MM.1S (cell line): ENCODE measurements at places on chromosomes 7 and 10.
A peak's percentile ranks its signal among the peaks of the same experiment; 100 is the strongest.

- DNase-seq = no peak
Measured at GRCh38 chr7:81367326-81367931, 402.4 kb downstream of the HGF start.

DNA sequence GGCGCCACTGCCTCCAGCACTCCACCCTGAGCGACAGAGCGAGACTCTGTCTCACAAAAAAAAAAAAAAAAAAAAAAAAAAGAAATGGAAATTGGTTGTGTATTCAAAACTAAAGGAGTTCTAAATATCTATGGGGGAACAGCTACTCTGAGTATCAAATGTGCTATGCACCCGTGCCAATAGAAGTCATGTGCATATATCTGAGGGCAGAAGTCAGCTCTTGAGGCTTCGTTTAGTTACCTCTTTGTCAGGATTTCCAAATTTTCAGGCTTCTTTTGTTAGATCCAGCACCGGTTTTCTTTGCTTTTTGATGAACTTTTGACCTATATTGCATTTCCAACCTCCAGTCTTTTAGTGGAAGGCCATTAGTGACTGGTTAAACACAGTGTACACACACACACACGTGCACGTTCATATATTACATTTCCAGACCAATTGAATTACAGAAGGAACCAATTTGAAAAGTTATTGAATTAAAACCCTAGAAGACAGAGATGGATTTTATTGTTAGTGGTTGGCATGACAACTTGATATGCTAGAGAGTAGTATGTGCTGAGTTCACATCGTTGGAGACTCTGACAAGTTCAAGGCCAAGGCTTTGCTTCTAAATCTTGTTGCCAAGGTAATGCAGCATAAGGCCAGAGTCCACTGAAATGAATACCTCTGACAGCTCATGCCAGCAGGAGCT, 33.1 kb upstream of the ADD3 start:
- DNase-seq = no peak

DNA sequence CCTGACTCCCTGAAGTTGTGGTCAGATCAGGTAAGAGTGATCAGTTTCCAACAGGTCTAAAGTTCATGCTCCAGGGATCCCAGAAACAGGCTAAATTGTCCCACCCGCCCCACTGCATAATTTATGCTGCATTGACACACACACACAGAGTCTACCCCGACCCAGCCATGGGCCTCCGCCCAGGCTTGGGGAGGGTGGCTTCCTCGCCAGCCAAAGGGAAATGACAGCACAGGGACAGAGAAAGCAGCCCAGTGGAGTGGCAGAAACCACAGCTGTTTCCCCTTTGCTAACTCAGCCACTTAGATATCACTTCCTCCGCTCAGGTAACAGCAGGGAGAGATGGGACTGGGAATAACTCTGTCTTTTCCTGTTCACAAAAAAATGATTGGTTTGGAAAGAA, 9.4 kb downstream of the SH3PXD2A start:
- peak; percentile 64 for DNase-seq

DNA sequence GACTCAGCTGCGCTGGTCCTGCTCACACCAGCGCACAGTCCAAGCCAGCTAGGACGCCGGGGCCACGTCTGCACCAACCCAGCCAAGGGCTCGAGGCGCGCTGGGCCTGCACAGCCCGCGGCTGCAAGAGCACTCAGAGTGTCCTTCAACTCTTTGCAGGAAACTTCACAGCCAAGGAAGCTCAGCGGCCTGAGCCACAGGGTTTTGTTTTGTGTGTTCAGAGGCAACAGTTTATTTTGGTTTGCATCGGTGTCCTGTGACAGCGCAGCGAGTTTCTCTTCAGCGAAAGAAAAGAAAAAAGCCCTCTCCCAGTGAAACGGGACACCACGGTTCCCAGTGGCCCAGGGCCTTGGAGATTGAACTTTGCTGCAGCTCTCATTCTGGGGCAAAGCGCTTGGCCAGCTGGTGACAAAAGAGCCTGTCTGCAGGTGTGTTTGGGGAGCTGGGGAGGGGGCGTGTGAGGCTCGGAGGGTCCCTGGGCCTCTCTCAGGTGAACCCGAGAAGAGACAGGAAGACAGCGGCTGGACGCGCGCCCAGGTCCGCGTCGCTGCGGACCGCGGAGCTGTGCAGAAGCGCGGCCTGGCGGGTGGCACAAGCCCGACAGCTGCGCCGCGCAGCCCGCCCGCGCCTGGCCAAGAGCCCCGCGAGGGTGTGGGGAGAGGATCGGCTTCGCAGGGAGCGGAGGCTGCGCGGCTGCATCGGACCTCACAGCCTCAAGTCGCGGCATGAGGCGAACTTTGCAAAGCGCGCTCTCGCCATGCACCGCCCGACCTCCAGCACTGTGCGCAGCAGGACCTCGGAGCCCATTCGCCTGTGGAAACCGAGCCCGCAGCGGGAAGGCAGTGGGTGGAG, 922 bp downstream of the CXCL12 start:
- DNase-seq = no peak

GRCh38 chr7:18895456-18895855, 222.0 kb downstream of the TWIST1 start:
- DNase-seq = no peak

DNA sequence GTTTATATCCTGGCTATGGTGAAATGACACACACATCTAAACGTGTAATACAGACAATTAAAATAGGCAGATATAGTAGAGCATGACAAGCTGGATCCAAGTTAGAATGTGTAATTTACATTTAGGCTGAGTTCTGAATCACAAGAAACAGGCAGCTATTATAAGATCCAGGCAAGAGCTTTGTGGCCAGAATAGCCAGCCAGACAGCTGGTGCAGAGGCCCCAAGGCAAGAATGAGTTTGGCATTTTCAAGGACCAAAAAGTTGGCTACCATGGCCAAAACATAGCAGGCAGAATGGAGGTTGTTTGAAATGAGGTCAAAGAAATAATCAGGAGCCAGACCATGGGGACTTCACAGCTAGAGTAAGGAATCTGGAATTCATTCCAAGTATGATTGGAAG, 281.7 kb downstream of the MTERF1 start:
- no peak for DNase-seq

GRCh38 chr10:62186999-62187675, 81.5 kb downstream of the RTKN2 start:
- DNase-seq = no peak

DNA sequence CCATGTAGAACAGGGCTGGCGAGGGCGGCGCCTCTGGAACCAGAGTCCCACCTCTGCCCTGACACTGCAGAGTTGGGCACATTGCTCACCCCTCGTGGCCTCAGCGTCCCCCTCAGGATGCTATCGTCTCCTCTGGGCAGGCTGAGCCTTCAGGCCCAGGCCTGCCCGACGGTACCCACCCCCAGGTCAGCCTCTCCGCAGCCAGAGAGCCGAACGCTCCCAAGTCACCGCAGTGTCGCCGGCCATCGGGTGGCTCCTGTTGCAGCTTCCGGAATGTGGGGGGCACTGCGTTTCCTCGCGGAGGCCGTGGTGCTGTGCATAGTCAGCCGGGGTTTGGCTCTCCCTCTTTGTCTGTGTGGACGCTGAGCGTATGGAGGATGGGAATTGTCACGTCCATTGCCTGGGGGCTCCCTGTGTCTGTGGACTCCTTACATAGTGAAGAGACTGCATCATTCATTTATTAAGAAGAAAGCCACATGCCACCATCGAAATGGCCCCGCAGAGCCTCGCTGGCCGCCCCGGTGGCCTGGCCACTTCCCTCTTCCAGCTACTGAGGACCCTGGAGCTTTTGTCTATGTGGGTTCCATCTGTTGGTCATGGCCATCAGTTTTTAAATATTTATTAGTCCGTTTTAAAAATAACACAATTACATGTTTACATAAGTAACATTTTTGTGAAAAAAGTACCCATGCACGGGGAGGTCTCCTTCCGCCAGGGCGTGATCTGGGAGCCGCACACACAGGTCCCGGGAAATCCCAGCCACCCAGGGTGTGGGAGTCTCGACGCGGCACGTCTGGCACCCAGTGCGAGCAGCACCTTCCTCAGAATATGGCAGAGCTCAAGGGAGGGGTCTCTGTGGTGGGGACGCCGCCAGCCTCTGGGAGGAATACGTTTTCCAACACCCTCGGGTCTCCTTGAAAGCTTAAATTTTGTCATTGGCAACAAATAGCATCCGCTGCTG, 15.6 kb downstream of the NKX6-2 start:
- DNase-seq = no peak

DNA sequence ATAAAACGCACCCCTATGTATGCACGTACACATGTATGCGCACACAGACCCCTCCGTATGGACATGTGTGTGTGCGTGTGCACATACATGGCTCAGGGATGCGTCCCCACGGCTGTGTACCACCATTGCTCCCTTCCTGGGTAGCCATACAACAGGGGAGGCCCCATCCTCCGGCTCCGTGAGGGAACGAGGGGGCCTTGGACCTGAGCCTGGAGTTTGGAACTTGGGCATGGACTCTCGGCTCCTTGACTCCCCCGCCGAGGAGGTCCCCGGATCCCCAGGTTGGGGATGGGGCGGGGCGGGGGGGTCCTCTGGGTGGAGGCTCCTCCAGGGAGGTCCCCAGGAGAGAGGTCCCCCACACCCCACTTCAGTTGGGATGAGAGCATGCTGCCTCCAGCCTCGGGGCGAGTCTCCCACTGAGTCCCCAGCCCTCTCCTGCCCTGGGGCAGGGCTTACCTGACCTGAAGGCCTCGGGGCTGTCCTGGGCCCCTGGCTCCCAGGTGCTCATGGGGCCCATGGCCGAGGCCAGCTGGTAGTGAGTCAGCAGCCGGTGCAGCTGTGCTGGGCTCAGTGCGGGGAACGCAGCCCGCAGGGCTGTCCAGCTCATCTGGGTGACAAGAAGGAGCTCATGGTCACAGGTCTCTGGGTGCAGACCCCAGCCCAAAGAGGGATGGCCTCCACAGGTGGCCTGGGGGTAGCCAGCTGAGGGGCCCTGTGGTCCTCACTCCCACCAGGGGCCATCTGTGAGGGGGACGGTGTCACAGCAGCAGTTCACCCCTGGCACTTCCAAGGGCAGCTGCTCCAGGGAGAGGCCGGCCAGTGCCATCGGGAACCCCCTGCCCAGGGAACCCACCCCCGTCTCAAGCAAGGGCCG, 29.9 kb downstream of the AP5Z1 start:
- no peak for DNase-seq

DNA sequence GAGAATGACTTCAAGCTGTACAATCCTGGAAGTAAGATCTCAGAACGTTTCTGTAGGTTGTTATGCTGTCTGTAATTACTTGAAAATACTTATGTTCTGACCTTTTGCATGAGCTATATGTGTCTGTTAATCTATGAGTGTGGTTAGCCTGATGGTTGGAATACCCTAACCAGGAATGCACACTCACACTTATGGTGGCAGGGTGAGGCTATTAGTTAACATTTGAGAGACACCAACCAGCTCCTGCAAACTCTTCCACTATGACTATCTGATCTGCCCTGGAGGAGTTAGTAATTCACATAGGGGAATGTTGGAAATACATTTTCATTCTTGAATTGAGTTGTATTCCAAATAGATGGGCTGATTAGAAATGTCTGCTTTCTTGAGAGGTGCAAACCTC, 450.3 kb downstream of the INHBA start:
- no peak for DNase-seq

- no peak for DNase-seq
Measured at GRCh38 chr10:99631496-99631895, 11.3 kb upstream of the SLC25A28 start.

DNA sequence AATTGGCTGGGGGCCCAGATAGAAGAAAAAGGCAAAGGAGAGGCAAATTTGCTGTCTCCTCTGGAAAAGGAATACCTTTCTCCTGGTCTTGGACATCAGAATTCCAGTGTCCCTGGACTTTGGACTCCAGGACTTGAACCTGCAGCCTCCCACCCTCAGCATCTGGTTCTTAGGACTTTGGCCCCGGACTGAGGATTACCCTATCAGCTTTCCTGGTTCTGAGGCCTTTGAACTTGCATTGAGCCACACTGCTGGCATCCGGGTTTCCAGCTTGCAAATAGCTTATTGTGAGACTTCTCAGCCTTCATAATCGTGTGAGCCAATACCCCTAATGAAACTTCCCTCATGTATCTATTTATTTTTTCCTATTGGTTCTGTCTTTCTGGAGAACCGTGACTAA, 68.3 kb downstream of the DNAH11 start:
- DNase-seq = no peak

GRCh38 chr7:100687751-100688300, 6.2 kb downstream of the GIGYF1 start:
- no peak for DNase-seq

GRCh38 chr10:38605153-38605661, 511.1 kb downstream of the ZNF37A start:
- DNase-seq = no peak

DNA sequence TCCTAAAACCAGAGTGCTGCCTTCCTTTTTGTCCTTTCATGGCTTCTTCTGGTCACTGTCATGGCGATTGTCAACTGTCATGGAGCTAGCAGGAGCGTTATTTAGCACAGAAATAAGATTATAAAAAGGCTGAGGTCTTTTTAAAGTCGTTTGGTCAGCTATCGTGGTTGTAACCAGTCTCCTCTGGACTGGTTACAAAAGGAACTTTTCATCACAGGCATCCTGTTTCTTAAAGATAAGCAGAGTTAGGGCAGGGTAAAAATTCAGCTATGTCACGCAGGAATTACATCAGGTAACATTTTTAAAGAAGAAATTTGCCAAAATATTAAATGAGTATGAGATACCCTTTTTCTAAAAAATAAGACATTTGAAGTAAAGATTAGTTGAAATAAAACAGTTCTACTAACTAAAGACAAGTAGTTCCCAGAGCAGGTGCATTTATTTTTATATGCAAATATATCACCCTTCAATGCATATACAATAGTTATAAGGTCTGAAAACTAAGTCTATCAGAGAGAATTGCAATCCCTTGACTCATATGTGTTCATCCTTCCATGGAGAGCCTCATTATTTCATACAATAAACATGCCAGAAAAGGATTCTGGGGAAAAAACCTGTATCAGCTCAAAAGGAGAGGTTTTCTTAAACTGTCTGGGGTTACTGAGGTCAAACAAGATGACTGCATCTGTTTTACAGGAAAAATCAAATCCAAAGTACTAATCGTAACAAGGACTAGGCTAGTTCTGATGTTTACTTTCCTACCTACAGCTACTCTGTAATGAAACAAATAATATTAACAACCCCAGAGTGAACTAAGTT, 20.9 kb downstream of the FAM24A start:
- no peak for DNase-seq
